ENCODE measurements at places on chromosomes 16 and 17.

DNA sequence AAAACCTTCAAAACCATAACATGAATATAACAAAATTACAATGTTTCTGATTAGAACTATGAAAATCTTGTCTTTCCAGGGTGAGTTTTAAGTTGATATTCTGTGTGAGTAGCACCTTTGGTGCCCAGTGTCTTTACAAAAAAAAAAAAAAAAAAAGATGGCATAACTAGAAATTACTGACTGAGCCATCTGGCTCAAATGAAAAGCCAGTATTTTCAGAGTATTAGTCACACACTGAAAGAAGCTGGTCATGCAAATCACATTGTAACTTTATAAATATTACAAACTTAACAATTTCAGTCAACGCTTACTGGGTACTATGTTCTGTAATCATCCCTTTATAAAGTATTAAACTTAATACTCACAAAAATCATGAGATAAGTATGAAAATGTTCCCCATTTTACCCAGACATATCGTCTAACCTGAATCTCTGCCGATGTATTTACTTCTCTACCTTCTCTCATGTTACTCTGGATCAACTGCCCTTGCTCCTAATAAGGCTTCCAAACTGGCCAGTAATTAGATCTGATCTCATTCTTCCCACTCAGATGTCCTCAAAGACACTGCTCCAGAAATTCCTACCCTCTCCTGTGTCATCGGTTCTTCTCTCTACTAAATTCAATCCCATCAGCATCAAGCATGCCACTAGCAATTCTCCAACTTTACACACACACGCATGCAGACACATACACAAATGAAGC, 25.4 kb downstream of the UBE2G1 start:
- DNase-seq = no peak

GRCh38 chr17:40532520-40533253, 31.3 kb upstream of the TNS4 start:
- no peak for DNase-seq

DNA sequence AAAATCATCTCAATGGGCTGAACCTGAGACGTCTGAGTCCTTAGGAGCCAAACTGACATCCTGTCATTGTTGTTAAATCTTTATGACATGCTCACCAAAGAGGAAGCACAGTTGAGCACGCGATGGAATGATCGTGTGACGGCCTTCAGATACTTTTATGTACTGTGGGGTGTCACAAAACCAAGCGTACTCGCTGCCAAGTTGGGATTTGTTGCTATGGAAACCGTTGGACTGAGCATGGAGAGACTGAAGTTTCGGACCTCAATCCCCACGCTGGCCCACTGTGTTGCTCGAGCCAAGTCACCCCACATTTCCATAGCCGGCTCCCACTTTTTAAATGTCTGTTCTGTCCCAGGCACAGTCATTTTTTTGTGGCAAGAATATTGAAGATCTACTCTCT, 222.8 kb upstream of the SDK2 start:
- no peak for DNase-seq

DNA sequence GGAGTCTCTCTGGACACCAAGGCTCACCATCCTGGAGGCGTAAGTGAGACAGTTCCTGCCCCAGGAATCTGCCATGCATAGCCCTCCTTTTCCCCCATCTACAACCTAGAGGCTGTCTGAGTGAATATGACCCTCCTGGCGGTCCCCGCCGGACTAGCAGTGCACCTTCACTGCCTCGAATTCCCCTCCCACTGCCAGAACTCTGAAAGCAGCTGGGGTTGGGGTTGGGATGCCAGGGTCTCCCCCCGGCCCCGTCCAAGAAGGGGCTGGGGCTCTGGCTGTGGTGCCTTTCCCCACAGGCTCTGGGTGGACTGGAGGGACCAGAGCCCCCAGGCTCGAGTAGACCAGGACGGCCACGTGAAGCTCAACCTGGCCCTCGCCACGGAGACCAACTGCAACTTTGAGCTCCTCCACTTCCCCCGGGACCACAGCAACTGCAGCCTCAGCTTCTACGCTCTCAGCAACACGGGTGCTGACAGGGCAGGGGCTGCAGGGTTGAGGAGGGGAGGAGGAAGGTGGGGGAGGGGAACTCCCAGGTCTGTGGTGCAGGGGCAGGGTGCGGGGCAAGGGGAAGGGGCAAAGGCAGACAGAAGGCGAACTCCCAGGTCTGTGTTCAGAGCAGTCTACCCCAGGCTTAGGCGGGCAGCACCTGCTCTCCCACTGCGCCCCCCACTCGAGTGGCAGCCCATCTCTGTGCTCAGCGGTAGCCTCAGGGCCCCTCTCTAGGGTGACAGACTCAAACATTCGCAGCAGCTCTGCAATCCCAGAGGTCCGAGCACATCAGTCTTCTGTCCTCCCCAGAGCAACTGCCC, 1.2 kb downstream of the ZACN start:
- DNase-seq = no peak

DNA sequence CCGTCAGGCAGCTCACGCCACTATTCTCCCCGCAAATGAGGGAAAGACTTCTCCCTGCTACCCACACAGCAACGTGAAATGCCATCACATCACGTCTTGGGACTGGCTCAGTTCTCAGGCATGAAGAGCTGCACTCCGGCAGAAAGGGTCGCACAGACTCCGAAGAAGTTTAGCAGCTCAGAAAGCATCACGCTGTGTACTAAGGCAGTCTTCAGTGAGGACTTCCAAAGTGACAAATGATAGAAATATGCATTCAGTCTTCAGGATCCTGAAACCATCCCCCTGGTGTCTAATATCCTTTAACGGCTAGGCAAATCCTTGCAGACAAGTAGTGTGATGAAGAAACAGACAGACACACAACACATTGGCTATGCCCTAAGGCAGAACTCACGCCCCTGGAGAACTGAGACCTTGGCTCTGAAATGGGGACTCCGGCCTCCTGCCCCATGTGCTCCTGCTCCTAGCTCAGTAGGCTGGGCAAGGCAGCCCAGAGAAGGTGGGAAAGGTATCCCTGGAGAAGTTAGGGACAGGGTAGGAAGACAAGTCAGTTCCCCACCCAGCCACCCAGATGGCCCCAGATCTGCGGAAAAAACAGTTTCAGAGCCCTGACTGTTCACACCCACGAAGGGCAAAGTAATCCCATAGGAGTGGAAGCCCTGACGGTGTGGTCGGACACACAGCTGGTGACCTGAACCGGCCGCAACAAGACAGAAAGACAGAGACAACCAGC, 1.6 kb downstream of the XYLT1 start:
- DNase-seq = no peak

DNA sequence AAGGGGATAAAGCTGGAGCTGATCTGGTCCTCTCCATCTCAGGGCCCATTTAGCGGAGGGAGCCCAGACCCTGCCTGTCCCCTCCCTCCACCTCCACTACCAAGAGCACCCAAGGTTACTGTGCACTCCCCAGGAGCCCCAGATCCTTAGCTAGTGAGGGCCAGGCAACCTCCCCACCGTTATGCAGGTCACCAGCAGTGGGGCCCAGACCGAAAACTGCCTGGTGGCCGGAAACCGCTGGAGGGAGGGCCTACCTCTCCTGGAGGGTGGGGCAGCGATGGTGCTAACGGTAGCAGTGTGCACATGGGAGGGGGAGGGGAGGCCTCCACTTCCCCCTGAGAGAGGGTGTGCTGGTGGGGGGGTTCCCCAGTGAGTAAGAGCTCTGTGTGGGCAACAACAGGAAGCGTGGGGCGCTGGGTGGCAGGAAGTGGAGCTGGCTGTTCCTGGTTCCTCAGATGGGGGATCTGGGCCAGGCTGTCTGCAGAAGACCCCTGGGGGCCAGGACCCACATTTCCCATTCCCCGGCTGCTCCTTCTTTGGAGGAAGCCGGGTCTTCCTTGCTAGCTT, 4.4 kb downstream of the FMNL1 start:
- peak; percentile 95 for DNase-seq

GRCh38 chr17:41403404-41404023, 6.1 kb upstream of the KRT31 start:
- DNase-seq = no peak

- DNase-seq = no peak
Observed at GRCh38 chr17:1643999-1644492, 1.5 kb downstream of the SCARF1 start.

- DNase-seq = no peak
Observed at GRCh38 chr16:16176328-16176727, 47.0 kb downstream of the ABCC6 start.

DNA sequence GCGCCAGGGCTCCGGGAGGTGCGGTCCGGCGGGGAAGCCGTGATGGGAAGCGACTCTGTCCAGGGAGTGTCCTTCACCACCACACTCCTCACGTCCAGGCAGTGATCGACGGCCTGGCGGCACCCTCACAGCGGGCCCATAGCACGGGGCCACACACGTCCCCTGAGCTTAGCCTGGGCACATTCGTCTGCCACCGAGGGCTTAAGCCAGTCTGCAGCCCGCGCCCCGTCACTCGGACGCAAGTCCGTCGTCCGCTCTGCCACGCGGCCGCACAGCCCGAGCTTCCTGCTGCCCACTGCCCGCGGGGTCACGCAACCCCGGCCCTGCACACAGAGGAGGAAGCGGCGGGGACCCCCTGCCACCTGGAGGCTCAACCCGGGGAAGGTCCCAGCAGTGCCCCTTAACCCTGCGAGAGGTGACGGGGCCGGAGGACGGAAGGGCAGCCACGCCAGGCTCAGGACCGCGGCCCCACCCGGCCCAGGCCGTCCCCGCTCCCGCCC, 3.0 kb upstream of the TBX2 start:
- no peak for DNase-seq

GRCh38 chr17:6439951-6440350, 4.3 kb upstream of the PIMREG start:
- no peak for DNase-seq

- no peak for DNase-seq
Observed at GRCh38 chr17:49512296-49513043, 17.4 kb downstream of the NGFR start.
